ENCODE measurements at places on chromosomes 12 and 14.

DNA sequence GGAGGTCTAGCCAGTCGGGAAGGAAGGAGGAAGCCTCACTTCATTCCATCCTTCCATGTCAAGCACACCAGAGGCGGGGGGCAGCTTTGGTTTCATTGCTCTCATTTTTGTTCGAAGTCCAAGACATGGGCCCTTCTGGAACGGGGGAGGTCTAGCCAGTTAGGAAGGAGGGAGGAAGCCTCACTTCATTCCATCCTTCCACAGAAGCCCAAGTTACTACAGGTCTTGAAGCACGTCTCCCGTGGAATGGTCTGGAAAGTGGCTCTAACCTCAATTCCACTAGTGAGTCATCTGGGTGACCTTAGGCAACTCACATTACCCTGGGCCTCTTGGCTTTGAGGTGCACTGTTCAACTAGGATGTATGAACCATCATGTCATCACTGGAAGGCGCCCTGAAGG is 156.3 kb downstream of the NTF3 start:
- peak; percentile 68 for DNase-seq

DNA sequence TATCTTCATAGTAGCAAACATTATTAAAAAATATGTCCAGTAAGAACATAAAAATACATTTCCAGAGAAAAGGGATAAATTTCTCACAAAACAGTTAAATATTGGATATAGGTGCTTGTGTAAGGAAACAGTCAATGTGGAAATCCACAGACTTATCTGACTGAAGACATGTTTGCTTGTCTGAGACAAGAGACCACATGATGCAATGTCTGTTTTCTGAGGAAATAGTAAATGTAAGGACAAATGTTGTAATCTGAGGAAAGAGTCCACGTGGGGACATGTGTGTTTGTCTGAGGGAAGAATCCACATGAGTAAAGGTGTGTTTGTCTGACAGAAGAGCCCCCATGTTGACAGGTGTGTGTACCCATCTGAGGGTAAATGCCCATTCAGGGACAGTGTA is 1093.2 kb downstream of the TMEM121 start:
- no peak for DNase-seq

- DNase-seq, result no peak
Observed at GRCh38 chr14:90583427-90583826, 186.6 kb downstream of the CALM1 start.

GRCh38 chr12:44519931-44520330 is 356.2 kb downstream of the NELL2 start:
- DNase-seq, result no peak

DNA sequence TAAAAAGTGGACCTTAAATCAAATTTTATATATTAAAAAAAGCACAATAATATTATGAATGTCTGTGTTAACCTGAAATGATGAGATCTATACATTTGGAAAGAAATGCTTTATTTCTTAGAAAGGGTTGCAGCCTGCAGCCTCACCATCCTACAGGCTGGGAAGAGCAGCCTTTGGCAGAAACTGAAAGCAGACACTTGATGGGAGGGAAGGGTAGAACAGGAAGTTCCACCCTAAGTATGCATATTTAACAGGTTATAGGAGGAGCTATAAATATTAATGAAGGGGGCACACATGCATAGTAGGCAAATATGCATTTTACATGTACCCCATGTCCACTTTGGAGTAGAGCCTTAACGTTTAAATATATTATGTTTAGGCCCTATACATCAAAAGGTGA is 498.0 kb downstream of the FLRT2 start:
- no peak for DNase-seq

DNA sequence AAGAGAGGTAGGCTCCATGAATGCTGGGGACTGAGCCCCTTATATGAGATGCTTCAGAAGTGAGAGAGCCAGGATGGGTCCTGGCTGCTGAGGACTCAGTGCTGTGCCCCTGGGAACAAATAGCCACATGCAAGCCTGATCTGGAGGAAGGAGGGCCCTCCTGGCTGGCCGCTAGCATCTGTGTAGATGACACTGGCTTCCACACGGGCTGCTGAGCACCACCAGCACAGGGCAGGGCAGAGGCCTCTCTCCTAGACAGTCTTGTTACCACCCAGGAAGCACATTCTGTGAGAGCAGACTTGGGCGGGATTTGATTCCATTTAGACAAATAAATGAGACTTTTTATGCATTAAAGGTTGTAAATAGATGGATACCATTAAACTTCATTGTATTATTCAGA is 48.0 kb downstream of the ZNF664 start:
- no peak for DNase-seq

- no peak for DNase-seq
Observed at GRCh38 chr12:26808766-26809476, 24.1 kb downstream of the ITPR2 start.

- no peak for DNase-seq
Observed at GRCh38 chr14:91280129-91280528, 35.6 kb upstream of the GPR68 start.

GRCh38 chr14:77024171-77024691 is 4.3 kb downstream of the IRF2BPL start:
- DNase-seq, result no peak
